ENCODE measurements at places on chromosomes 5 and 9.

DNA sequence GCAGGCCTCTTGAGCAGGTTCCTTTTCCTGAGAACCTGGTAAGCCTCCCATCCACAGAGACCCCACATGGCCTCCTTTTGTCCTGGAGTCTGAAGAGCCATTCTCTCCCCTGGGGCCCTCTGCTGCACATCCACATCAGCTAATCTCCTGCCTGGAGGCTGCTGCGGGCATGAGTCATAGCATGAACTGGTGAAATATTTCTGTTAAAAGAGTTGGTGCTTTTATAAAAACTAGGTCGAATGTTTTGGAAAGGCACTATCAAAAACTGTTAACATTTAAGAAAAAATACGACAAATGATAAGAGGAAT lies 399.4 kb downstream of the CTNND2 start:
- no peak for DNase-seq

DNA sequence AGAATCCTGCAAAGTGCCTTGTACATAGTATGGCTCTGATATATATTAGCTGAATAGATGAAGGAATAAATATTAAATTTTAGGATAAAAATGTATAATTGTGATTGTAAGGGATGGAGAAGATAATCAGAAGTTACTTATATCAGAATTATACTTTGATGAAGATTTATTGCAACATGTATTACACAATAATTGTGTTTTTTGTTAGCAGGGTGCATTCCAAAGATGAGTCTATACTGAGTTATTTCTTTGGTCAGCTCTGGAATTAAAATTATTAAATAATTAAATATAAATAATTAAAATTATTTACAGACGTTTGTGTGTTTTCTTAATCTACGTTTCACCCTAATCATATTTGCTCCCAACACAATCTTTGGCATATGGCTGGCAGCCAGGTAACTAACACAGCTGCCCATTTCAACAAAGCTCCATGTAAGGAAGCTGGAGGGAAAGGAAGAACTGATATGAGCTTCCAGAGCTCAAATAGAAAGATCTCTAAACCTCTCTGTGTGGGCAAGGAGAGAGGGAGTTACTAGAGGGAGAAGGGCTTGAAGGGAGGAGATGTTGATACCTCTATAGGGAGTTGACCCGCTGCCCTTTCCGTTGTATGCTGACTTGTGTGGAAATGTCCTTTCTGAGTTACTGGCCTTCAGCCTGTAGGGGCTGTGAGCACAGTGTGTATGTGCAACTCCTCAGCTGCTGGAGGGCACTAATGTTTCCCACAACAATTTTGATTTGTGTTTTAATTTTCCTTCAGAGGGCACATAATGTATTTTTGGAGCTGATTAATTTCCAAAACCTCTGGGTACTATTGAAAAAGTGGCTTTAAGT lies 403.4 kb downstream of the MAN2A1 start:
- DNase-seq = no peak

DNA sequence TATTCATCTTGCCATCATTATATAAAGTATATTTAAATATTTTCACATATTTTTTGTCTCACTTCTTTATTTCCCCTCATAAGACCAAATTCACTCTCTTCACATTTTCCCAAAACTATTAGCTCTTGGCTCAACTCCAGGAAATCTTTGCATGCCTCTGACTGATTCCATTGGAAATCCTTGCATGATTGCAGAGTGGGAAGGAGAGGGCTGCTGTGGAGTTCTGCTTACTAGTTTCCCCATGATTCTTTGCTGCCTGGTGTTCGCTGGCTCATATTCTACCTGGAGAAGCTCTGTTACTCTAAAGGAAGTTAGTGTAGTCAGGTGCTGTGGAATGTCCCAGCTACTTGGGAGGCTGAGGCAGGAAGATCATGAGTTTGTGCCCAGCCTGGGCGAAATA lies 41.9 kb downstream of the LIX1 start:
- no peak for DNase-seq

DNA sequence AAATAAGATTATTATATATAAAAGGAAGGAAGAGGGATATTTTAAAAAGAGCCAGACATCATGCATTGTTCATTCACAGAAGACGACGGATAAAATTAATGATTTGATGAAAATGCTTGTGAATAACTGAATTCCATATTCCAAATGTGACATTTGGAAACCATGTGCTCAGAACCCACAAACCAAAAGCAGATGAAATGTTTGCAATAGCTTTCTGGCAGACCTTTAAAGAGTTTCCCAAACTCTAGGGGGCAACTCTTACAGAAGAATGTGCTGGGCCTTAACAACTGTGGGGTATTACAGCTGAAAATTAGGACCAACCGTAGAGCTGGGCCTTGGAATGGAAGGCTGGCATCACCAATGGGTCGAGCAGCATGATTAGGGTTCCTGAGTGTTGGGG lies 471.0 kb downstream of the EFNA5 start:
- DNase-seq = no peak

DNA sequence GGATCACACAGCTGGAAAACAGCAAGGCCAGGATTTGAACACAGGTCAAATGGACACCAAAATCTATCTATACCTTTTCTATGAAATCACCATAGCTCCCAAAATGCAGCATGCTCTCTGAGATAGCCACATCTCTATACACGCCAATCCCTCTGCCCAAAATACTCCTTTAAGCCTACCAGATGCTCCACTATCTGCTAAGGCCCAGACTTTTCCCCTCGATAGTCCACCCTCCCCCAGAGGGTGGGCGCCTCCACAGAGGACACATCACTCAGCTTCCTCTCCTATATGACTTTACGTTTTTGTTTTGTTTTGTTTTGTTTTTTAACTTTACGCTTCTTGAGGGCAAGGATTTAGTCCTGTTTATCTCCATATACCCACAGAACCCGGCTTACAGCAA lies 46.8 kb downstream of the MTMR12 start:
- no peak for DNase-seq

DNA sequence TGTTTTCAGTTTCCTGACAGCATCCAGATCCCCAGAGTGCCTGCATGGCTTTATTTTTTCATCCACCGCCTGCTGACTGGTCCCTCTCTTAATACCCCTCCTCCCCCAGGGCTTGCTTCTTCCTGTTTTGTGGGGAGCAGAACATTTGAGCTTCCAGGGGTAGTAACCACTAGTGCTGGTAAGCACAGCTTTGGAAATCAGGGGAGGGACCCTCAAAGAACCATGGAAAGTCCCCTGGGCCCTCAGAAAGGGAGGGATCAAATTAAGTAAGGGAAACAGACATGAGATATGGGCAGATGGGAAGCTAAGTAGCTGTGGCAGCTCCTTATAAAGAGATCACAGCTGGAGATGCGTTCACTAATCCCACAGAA lies 26.8 kb downstream of the GRIA1 start:
- no peak for DNase-seq

DNA sequence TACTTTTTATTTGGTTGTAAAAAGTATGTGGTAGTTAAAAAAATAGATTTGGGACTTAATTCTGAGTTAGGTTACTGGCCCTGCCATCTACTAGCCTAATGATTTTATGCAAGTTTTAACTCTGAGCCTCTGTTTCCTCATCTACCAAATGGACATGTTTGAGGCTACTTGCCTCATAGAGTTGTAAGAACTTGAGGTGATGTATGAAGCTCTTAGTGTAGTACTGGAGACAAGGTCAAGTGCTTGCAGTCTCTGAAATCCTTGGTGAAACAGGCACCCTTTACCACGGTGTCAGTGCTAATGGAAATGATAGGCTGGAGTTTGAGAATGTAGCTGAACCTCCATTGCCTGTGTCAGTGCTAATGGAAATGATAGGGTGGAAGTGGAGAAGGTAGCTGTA lies 15.3 kb downstream of the GPR107 start:
- no peak for DNase-seq

GRCh38 chr5:173704615-173705511 lies 88.4 kb upstream of the BOD1 start:
- no peak for DNase-seq

- no peak for DNase-seq
Observed at GRCh38 chr9:37938121-37938891, 34.4 kb upstream of the SLC25A51 start.

- DNase-seq = no peak
Observed at GRCh38 chr5:10663489-10664179, 97.4 kb downstream of the DAP start.

DNA sequence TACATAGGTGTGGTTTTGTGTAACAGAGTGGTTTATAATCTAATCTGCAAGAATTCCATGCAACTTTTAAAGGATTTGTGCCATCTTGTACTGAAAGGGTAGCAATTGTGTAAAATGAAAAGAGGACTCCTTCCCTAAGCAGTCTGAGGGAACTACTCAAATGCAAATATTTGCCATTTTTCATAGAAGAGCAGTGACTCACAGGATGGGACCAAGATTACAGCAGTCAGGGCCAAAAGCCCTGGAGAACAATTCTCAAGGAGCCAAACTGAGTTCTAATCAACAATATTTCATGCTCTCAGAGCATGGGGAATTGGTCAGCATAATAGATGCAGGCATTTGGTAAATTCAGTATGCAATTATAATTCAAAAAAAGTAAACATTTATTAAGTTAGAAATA lies 495.8 kb downstream of the CHSY3 start:
- no peak for DNase-seq

GRCh38 chr5:3341446-3342240 lies 254.0 kb upstream of the IRX1 start:
- DNase-seq = no peak

DNA sequence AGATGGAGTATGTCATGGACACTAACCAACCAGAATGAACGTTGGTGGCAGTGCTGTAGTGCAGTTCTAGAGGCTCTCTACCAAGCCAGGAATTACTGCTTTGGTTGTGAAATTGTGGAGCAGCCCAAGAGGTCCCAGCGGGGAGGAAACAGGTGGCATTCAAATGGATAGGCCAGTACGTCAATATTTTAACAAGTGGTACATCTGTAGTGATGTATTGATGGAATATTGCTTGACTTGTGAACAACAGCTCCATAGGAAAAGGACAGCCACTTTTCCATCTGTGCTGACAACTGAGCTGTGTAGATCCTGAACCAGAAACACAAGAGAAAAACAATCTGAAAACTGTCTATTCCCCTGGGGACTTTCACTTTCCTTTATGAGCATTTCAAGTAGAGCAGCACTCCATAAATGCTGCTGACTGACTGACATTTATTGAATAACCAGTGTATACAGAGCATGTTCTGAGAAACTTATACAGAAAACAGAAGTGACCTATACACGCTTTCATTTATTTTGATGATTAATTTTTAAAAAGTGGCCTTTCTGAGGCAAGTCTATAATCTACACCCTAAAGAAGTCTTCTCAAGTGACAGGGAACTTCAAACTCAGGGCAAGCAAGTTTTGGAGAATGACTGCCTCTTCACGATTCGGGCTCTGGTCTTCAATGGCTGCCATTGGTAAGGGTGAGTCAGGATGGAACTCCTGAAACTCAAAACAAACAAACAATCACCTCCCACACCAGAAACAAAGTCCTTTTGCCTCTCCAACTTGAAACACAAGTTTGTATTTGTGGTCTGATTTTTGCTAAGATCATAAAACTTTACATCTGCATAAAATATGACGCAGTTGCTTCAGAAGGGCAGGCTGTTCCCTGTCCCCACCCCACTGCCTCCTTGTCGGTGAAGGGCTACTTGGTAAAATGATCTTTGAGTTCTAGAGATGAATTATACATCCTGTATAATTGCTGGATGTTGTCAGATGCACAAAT lies 362.4 kb downstream of the NDUFS4 start:
- no peak for DNase-seq
